ENCODE measurements at places on chromosomes 2 and 18.

DNA sequence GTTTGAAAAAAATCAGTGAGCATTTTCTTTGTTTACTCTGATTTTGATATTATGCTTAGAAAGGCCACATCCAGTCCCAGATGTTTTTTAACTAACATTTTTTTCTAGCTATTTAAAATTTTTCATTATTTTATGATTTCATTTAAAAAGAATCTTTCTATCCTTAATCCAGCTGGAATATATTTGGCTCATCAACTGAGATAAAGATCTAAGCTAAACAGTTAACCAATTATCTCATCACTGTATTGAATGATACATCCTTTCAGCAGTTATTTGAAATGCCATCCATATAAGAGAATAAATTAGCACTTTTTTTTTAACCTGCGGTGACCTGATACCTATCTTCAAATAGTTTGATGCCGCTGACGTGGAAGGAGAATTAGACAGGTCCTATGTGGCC, 245.5 kb upstream of the COPS8 start:
- no peaks in the 10 kb centered on the region for H3K27me3 ChIP-seq
- H3K4me3 ChIP-seq, result no peak overlapping the region
- H3K36me3 ChIP-seq, result no peaks in the 10 kb centered on the region
- peaks cover 20% of the 10 kb centered on the region for H3K4me1 ChIP-seq

- H3K4me3 ChIP-seq, result no peak overlapping the region
- no peaks in the 10 kb centered on the region for H3K4me1 ChIP-seq
- no peak for DNase-seq
- H3K36me3 ChIP-seq, result no peaks in the 10 kb centered on the region
- no peak overlapping the region for H3K27ac ChIP-seq
Observed at GRCh38 chr18:1412655-1413322, 508.1 kb downstream of the ADCYAP1 start.

GRCh38 chr2:240640939-240641338, 15.7 kb downstream of the GPR35 start:
- no peaks in the 10 kb centered on the region for H3K4me1 ChIP-seq
- H3K4me3 ChIP-seq, result no peak overlapping the region
- H3K36me3 ChIP-seq, result no peaks in the 10 kb centered on the region

DNA sequence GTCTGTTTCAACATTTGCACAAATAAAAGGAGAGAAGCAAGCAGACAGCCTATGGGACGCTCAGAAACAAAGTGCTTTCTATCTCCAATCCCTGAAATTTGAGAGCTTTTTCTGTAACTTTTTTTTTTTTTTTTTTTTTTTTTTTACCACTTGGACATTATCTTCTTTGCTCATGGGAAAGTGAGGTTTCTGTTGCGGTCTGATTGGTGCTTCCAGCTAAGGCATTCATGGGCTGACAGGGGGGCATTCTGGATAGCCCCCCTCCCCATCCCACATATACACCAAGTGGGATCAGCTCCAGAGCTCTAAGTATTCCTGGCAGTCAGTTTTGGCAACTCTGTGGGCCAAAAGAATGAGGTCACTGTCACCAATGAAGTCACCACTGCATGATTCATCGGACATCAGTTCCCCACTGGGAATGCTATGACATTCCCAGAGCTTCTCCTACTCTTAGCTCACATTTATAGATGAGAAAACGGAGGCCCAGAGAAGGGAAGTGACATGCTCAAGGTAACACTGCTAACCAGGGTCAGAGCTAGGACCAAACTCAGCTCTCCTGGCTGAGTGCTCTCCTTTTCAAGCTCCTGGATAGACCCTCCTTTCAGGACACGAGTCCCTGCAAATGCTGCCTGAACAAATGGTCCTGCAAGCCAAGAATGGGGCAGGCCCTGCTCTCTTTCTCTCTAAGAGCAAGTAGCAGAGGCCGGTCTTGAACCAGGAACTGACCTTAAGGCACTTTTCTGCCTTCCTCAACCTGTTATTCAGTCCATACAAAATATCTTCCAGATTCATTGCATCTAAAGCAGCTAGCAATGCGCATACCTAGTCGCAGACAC, 61.3 kb downstream of the TMEM247 start:
- DNase-seq, result no peak
- peaks cover 10% of the 10 kb centered on the region for H3K4me1 ChIP-seq
- H3K4me3 ChIP-seq, result no peak overlapping the region
- no peaks in the 10 kb centered on the region for H3K27me3 ChIP-seq

GRCh38 chr18:59593291-59593717, 103.9 kb downstream of the CCBE1 start:
- H3K27ac ChIP-seq, result no peak overlapping the region
- DNase-seq, result no peak
- no peaks in the 10 kb centered on the region for H3K36me3 ChIP-seq
- no peaks in the 10 kb centered on the region for H3K27me3 ChIP-seq
- H3K4me1 ChIP-seq, result no peaks in the 10 kb centered on the region

GRCh38 chr2:41872646-41873045, 175.2 kb upstream of the PKDCC start:
- no peaks in the 10 kb centered on the region for H3K36me3 ChIP-seq
- no peak for DNase-seq
- H3K4me1 ChIP-seq, result no peaks in the 10 kb centered on the region
- H3K27me3 ChIP-seq, result no peaks in the 10 kb centered on the region

DNA sequence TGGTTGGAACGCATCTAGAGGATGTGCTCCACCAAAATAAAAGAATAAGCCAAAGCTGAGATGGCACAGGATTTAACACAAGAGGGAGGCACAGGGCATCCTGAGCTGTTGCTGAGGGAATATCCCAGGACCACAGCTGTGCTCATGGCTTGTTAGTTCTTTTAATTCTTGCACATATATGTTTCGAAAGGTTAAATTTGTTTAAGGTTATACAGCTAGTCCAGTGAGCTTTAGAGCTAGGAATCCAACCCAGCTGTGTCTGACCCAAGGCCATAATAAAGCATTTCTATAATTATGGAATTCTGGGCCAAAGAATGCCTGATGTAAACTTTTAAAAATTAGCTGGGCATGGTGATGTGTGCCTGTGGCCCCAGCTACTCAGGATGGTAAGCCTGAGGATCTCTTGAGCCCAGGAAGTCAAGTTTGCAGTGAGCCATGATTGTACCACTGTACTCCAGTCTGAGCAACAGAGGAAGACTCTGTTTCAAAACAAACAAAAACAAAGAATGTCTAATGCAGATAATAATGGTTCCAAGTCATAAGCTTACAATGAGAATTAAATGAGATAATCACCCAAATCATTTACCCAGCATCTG, 66.4 kb upstream of the CCBE1 start:
- no peak for DNase-seq
- H3K4me1 ChIP-seq, result no peaks in the 10 kb centered on the region
- H3K27me3 ChIP-seq, result no peaks in the 10 kb centered on the region
- no peak overlapping the region for H3K27ac ChIP-seq

GRCh38 chr2:136134126-136134525, 16.2 kb upstream of the CXCR4 start:
- H3K27ac ChIP-seq, result no peak overlapping the region
- no peaks in the 10 kb centered on the region for H3K27me3 ChIP-seq
- DNase-seq, result no peak
- H3K36me3 ChIP-seq, result no peaks in the 10 kb centered on the region
- H3K4me3 ChIP-seq, result no peak overlapping the region

DNA sequence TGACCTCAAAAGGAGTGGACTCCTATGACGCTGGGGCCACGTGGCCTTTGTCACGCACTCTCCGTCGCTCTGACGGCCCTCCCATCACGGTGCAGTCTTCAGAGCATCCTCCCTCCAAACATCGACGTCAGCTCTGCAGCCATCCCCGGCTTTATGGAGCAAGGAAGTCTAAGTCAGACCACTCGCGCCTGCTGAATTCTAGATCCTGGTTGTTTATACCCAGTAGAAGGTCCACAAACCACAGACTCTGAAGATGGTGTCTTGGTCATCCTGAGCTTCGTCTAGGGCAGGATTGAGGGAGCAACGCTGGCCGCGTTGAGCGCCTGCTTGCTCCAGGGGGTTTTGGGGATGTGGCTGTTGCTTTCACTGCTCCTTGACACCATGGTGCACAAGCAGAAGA, 228.0 kb upstream of the SALL3 start:
- H3K27ac ChIP-seq, result no peak overlapping the region
- no peak for DNase-seq
- H3K27me3 ChIP-seq, result no peaks in the 10 kb centered on the region
- H3K4me1 ChIP-seq, result no peaks in the 10 kb centered on the region

- no peaks in the 10 kb centered on the region for H3K36me3 ChIP-seq
- no peak overlapping the region for H3K4me3 ChIP-seq
- no peaks in the 10 kb centered on the region for H3K27me3 ChIP-seq
- H3K4me1 ChIP-seq, result peaks cover 11% of the 10 kb centered on the region
- DNase-seq, result no peak
Observed at GRCh38 chr2:143934626-143935481, 585.1 kb downstream of the ZEB2 start.

DNA sequence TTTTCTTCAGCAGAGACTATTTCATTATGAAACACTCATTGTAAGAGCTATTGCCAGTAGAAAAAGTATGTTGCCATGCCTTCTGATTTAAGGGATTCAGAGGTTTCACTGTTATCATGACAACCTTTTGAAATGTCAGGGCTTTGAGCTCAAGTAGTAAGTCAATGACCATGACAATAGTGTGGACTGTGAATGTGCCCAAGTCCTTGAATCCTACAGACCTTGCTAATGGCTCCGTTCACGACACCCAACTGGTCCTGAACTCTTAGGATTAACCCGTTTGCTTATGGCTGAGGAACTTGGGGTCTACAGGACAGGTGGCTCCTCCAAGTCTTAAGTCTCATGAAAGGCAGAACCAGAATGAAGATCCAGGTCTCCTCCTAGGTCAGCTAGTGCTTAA, 17.6 kb upstream of the KIDINS220 start:
- DNase-seq, result no peak
- no peak overlapping the region for H3K4me3 ChIP-seq
- H3K27me3 ChIP-seq, result no peaks in the 10 kb centered on the region
- no peaks in the 10 kb centered on the region for H3K36me3 ChIP-seq
- no peak overlapping the region for H3K27ac ChIP-seq

DNA sequence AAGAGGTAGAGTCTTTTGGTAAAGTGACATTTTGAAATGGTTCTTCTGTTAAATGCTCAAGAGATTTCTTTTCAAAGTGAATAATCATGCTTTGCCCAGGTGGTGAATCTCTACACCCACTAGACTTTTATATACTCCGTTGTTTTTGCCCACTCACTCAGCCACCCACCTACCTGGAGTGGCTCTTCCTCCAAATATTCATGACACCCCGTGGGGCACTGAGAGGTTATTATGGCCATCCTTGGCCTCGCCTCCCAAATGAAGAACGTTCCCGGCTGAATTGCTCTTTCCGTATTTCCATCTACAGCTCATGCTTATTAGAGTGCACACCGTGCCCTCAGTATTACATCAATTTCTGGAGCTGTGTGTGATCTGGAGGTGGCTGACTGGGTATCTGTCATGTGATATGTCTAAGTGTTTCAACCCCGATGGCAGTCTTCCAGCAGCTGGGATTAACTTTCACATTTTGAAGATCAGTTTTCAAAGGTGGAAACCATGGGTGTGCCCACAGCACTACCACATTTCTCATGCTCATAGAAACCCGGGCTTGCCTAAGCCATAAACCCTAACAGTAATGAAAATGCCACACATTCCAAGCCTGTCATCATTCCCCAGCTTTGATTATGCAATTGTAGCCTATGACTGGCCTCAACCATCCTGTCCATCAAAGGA, 406.6 kb upstream of the MMADHC start:
- no peak overlapping the region for H3K27ac ChIP-seq
- H3K27me3 ChIP-seq, result no peaks in the 10 kb centered on the region
- peaks cover 17% of the 10 kb centered on the region for H3K4me1 ChIP-seq
- peak; percentile 8 for DNase-seq
- H3K4me3 ChIP-seq, result no peak overlapping the region
- no peaks in the 10 kb centered on the region for H3K36me3 ChIP-seq

- H3K4me3 ChIP-seq, result no peak overlapping the region
- no peaks in the 10 kb centered on the region for H3K36me3 ChIP-seq
- H3K27ac ChIP-seq, result no peak overlapping the region
- no peaks in the 10 kb centered on the region for H3K4me1 ChIP-seq
- H3K27me3 ChIP-seq, result no peaks in the 10 kb centered on the region
Observed at GRCh38 chr2:149732001-149732685, 144.6 kb upstream of the MMADHC start.

GRCh38 chr2:228282376-228282775, 100.9 kb upstream of the SPHKAP start:
- H3K4me1 ChIP-seq, result no peaks in the 10 kb centered on the region
- no peak overlapping the region for H3K27ac ChIP-seq
- DNase-seq, result no peak
- H3K4me3 ChIP-seq, result no peak overlapping the region
- no peaks in the 10 kb centered on the region for H3K36me3 ChIP-seq

DNA sequence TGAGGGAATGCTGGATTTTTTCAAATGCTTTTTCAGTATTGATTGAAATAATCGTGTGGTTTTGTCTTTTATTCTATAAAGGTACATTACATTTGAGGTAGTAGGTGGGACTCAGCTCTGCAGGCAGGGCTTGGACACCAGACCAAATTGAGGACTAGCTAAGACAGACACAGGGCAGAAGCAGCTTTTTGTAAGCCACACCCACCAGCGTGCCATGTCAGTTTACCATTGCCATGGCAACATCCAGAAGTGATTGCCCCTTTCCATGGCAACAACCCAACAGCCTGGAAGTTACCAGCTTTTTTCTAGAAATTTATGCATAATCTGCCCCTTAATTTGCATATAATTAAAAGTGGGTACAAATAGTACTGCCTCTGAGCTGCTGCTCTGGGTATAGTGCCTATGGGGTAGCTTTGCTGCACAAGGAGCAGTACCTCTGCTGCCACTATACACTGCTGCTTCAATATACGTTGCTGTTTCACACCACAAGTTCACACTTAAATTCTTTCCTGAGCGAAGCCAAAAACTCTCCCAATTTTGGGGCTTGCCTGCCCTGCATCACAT, 23.6 kb upstream of the VWA3B start:
- no peaks in the 10 kb centered on the region for H3K4me1 ChIP-seq
- DNase-seq, result no peak
- no peaks in the 10 kb centered on the region for H3K36me3 ChIP-seq
- H3K27ac ChIP-seq, result no peak overlapping the region
- no peak overlapping the region for H3K4me3 ChIP-seq

DNA sequence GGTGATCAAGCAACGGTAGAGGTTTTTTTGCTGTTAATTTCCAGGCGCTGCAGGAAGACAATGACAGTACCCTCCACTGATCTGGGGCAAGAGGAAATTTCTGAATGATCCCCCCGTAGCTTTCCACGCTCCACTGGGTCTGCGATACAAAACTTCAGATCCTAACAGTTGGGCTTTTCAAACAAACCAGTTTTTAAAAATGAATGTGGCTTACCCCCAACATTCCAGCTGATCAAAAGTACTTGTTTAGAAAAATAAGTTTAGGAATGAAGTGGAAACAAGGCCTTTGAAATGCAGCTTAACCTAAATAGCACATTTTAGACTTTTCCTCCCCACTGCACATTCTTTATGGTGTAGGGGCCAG, 5.7 kb downstream of the ZFP36L2 start:
- H3K27ac ChIP-seq, result peak overlapping the region; percentile 99
- peaks cover 41% of the 10 kb centered on the region for H3K4me1 ChIP-seq
- DNase-seq, result no peak
- no peaks in the 10 kb centered on the region for H3K27me3 ChIP-seq
- H3K4me3 ChIP-seq, result no peak overlapping the region

GRCh38 chr2:149899390-149899789, 311.8 kb upstream of the MMADHC start:
- H3K36me3 ChIP-seq, result no peaks in the 10 kb centered on the region
- H3K27me3 ChIP-seq, result no peaks in the 10 kb centered on the region
- H3K27ac ChIP-seq, result no peak overlapping the region
- H3K4me1 ChIP-seq, result peaks cover 5% of the 10 kb centered on the region
